Stimulated activated CD8-positive, alpha-beta memory T cell treated with anti-CD3 and anti-CD28 coated beads, Interleukin-7, amount 100 ng/mL, for 1 hour (primary cell): ENCODE measurements at places on chromosomes 4 and X.

- no peak for DNase-seq
Observed at GRCh38 chrX:129741880-129742758, 3.3 kb downstream of the XPNPEP2 start.

DNA sequence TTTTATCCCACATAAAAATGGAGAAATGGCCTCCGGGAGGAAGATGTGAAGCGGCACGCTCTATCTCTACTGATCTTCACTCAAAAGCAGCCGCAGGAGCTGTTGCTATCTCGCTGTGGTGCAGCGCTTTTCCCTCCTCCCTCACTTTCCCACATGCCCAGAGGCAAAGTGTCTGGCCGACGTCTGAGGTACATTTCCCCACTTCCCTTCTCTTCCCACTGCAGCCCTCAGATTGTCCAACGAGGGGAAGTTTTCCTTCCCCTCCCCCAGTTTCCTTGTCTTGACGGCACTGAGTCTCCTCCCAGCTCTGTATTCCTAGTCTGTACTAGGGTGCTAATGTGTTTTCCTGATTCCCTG lies 660 bp upstream of the COL25A1 start:
- DNase-seq = no peak

GRCh38 chr4:41177016-41177415 lies 37.3 kb downstream of the APBB2 start:
- no peak for DNase-seq

GRCh38 chr4:68984947-68985346 lies 33.3 kb upstream of the UGT2A3 start:
- DNase-seq = no peak

DNA sequence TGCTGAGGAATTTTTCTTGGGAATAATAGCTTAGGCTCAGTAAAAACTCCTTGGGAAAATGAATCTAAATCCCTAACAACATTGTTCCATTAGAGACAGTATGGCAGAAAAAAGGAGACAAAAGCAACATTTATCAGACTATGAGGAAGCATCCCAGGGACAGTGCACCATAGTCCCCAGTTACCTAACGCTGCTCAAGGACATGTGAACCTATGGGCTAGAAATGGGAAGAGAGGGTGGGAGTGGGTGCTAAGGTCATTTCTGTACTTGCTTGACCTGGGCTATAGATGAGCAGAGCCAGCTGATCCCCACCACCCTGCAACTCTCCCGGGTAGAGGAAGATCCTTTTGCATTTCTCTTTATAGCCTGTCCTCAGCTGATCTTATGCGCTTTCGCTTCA lies 98.2 kb upstream of the CBR4 start:
- DNase-seq = no peak

- DNase-seq = no peak
Observed at GRCh38 chr4:91212211-91212610, 1085.0 kb downstream of the CCSER1 start.

DNA sequence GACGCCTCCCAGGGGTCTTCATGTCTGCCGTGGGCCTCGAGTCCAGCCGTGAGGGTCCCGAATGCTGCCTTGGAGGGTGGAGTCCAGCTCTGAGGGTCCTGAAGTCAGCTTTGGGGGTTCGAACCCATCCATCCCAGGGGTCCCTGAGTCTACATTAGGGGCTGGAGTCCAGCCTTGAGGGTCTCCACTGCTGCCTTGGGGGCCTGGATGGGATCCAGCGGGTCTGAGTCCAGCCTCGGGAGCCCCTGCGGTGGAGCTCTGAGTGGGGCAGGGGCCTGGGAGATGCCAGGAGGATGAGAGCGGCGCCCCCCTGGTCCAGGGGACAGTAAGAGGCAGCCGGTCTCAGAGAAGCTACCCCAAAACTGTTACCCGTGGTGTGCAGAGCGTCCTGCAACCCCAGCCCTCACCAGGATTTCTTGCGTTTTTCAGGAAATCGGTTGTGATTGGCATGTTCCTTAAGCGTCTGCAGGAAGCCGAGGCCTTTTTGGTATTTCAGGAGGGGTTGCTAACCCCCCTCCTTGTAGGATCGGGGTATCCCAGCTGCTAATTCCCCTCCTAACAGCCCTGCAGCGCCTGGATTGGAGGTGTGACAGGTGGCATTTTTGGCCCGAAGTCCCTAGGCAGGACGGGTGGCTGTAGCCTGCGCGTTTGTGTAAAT lies 1.7 kb upstream of the GTPBP6 start:
- DNase-seq = no peak

DNA sequence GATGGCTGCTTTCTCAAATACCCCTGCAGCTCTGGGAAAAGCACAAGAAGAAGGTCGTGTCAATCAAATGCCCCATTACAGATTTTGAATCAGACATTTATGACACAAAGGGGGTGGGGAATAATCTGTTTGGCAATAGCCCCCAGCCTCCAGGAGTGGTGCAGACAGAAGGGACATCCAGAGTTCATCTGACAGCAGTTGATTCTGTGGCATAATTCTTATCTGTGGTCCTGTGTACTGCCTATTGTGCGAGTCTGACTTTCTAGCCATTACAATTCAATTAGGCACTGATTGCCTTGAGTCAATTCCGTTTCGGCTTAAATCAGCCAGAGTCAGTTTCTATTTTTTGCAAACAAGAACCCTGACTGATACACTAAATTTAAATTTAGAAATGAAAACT lies 28.6 kb upstream of the DCLK2 start:
- DNase-seq = no peak

DNA sequence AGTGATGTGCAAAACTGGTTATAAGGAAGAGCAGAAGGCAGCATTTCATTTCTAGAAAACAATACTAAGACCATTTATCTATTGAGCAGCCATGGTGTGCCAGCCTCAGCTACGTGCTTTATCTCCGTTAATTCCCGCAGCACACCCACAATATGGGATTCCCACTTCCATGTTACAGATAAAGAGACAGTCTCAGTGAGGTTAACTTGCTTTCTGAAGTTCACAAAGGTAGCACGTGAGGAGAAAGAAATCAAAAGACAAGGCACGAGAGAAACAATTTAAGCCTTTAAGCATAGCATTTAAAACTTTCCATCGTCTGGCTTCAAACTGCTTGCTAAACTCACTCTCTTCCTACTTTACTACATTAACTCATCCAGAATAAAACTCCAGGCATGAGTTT lies 8.0 kb upstream of the RPL34 start:
- DNase-seq = no peak

DNA sequence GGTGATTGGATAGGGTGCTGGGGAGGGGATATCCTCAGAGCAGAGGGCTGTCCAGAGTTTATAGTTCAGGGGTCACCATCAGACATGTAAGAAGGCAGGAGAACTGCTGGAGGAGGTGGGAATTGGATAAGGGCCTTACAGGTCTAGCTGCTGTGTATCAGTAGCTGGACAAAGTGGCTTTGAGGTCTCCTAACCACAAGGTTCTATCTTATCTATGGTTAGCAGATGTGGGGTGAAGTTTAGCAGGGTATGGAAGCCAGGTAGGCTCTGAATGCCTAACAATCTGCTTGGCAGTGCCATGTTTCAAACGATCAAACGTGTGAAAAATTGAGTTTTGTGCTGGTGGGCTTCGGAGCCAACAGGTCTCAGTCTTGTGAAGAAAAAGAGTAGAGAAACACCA lies 32.1 kb upstream of the MAGEA8 start:
- no peak for DNase-seq

GRCh38 chr4:10811991-10812390 lies 127.4 kb upstream of the CLNK start:
- no peak for DNase-seq

GRCh38 chr4:146998157-146998556 lies 52.5 kb upstream of the TTC29 start:
- DNase-seq = no peak

GRCh38 chrX:41721590-41721989 lies 2.4 kb upstream of the GPR82 start:
- DNase-seq = no peak

DNA sequence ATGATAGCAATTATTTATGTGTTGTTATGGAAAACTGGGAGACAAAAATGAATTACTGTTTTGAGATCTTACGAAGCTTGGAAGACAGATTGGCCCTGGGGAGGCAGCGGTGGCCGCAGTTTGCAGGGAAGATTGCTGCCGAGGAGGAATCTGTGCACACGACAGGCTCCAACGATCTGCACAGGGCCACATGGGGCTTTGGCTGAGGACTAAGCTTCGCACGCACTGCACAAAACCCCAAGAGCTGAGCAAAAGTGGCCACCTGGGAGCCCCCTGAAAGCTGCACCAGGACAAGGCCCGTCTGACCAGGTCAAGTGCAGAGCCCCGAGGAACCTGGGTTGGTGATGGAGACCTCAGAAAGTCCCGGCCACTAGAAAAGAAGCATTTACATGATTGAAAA lies 5.2 kb upstream of the PDE6B start:
- DNase-seq = no peak

DNA sequence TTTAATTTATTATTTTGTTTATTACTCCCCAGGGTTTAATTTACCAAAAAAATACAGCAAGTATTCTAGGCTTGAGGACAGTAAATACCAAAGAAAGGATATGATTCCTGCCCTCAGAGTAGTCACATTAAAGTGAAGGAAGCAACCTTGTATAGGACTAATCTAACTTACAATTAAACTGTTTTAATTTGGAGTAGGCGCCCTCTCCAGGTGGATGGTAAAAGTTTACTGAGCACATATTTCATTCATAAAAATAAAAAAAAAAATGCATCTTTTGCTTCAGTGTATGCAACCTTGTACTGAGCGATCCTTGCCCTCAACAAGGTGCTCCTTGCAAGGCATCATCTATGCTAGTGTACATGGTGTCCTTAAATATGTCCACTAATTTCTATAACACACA lies 72.0 kb upstream of the MAGEB16 start:
- DNase-seq = no peak

DNA sequence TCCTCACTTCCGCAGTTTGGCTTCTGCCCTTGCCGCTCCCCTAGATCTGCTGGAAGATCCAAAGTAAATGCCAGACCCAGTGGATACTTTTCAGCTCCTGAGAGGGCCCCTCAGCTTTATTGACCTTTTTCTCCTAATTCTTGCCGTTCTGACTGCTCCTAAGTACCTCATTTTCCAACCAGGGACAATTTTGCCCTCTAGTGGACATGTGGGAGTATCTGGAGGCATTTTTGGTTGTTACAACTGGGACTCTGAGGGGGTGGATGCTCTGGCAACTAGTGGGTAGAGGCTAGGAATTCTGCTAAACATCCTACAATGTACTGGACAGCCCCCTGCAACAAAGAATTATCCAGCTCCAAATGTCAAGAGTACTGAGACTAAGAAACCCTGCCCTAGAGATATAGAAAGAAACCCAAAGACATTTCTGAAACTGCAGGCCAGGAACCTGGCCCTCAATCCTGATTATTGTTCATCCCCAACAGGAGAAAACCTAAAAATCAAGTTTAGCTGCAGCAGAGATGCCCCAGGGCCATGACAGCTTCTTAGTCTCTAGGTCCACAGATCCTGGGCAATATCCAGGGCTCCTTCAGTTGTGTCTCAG lies 3.4 kb downstream of the TEX13B start:
- DNase-seq = no peak

- no peak for DNase-seq
Observed at GRCh38 chr4:151955721-151956380, 195.0 kb upstream of the GATB start.

DNA sequence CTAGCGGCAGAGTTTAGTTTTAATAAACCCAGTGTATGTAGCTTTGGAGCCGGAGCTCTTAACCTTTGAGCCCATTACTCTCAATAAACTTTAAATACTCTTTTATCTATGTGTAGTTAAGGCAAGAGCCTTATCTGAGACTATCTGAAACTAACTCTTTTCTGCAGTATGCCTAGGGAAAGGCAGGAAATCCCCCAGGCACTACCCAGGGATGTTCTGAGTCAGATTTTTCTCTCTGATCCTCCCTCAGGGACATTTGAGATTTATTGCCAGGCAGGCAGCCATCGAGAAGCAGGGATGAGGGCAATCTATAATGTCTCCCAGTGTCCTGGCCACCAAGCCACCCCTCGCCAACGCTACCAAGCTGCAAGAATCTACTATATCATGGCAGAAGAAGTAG lies 39.1 kb downstream of the HEPH start:
- no peak for DNase-seq

DNA sequence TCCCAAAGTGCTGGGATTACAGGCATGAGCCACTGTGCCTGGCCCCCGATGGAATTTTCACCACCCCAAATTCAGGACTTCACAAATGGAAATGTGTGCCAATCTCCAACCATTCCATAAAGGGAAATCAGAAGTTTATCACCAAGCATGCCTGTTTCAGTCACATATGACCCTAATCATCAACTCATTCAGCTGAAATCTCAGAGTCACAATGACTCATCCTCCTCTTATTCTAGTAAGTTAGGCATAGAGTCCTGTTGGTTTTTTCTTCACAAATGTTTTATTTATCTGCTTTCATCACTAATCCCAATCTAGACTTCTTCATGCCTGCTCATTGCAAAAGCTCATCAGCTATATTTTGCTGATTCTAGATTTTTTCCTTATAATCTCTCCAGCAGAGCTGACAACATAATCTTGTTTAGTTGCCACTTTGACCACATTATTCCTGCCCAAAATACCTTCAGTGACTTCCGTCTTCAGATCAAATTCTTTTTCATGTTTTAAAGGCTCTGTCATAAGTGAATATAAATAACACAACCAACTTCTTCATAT lies 83.3 kb downstream of the SLC7A11 start:
- no peak for DNase-seq

DNA sequence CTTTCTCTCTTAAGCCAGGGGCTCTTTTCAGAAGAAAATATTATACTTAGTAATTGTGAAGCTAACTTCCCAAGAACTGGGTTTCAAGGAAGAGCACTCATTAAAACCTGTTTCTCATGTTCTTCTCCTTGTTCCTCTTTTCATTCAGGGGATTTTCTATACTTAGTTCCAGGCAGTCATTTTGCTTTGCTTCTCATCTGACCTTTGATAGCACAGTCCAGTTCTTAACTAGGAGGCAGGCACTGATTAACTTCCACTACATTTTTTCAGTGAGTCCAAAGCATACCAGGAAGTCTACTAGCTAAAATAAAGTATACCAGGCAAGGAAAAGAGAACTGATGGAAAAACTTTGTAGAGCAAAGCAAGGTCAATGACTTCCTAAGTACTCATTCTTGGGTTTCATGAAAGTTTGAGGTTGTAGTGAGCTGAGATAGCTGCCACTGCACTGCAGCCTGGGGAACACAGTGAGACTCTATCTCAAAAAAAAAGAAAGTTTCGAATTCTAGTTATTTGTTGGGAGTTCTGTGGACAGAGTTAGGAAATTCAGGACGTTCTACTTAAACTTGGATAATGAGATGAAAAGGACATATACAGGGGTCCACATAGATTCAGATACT lies 190.1 kb upstream of the HS3ST1 start:
- DNase-seq = no peak

- DNase-seq = no peak
Observed at GRCh38 chr4:90580326-90580725, 453.1 kb downstream of the CCSER1 start.

GRCh38 chr4:20381005-20381404 lies 129.3 kb downstream of the SLIT2 start:
- no peak for DNase-seq

GRCh38 chr4:5383191-5383980 lies 325.0 kb downstream of the EVC2 start:
- DNase-seq = no peak

DNA sequence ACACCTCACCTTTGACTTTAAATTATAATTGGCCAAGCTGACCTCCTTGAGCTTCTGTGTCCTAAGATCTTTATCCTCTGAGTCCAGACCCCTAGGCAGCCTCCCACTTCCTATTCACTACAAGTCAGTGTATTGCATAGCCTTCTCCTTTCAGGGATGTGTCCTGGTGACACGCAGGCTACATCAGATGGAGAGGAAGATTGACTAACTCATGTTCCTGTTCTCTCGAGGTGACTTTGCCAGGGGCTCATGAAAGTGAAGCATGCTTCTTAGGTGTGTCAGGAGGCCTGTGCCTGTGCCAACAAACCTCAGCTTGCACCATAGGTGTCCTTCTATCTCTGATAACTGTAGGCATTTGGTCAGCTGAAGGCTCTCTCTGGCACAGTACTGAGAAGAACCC lies 195.7 kb upstream of the HS3ST1 start:
- DNase-seq = no peak
